ENCODE measurements at places on chromosomes 1 and 21. TPM values are rescaled to one million over a fixed set of nuclear protein-coding genes. Genes with fewer than 3 reads are reported as not detected.

GRCh38 chr1:182834326-182834725 lies 4.8 kb upstream of the DHX9 start:
- DNase-seq: no peak

DNA sequence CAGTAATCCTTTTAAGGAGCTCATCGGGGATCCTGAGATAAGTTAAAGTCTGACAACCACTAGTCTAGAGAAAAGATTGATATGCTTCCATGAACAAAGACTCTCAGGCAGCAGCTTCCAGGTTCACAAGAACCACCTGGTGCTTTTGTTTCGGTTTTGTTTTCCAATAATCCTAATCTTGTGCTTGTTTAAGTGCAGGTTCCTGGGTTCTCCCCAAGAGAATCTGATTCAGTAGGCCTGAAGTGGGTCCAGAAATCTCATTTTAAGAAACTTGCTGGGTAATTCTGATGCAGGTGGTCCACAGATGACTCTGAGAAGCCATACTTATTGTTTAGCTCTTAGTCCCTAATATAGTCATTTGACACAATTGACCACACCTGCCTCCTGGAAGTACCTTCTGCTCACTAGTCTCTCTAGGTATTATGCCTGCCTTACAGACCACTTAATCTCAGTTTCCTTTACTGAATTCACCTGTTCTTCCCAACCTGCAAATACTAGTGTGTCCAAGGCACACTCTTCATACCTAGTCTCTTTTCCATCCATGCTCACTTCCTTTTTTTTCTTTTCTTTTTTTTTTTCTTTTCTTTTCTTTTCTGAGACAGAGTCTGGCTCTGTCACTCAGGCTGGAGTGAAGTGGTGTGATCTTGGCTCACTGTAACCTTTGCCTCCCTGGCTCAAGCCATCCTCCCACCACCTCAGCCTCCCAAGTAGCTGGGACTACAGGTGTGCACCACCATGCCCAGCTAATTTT lies 20.5 kb upstream of the FRRS1 start:
- no peak for DNase-seq

DNA sequence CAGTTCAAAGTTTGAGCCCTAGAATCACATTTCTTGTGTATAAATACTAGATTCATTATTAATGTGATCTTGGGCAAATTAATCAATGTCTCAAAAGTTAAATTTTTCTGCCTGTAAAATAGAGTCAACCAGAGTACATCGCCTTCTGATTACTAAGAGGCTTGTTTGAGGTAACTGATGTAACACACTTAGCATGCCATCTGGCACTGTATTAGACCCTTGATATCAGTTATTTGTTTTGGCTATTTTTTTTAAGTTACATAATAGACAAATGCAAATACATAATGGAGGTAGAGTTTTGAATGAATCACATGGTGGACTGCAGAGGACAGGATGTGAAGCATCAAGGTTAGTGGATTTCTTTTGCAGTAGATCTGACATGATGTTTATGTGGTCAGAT lies 298.4 kb downstream of the ADGRL2 start:
- no peak for DNase-seq

DNA sequence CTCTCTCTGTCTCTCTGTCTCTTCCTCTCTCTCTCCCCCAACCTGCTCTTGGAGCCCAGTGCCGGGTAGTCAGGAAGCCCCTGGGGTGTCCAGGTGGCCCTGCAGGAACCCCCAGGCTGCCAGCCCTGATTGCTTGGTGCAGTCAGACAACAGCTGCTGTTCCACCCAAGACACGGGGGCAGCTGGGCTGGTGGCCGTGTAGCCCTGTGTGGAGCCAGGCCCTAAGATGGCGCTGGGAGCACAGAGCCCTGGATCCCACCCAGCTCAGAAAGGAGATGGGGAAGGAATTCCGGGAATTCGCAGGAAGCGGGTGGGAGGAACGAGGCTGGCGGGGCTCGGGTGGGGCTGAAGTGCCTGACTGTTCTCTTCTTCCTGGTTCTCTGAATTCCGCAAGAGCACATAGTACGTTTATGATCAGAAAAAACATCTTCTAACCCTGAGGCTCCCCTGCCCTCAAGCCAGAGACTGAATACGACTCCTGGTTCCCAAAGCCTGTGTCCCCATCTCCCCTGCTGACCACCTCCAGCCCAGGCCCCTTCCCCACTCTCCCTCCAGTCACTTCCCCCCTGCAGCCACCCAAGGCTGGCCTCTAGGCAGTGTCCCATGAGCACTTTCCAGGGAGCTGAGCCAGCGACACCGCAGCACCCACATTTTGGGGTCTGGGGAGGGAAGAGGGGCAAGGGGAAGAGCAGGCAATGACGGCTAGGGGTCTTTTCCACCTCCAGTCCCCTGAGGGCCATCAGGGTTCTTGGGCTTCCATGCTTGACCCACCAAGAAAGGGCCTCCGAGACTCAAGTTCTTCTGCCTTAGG lies 55.0 kb downstream of the WNT9A start:
- DNase-seq: no peak

- DNase-seq: no peak
Observed at GRCh38 chr1:212463565-212464285, 31.0 kb downstream of the NENF start.

GRCh38 chr21:39141502-39141901 lies 41.7 kb downstream of the PSMG1 start:
- DNase-seq: no peak

DNA sequence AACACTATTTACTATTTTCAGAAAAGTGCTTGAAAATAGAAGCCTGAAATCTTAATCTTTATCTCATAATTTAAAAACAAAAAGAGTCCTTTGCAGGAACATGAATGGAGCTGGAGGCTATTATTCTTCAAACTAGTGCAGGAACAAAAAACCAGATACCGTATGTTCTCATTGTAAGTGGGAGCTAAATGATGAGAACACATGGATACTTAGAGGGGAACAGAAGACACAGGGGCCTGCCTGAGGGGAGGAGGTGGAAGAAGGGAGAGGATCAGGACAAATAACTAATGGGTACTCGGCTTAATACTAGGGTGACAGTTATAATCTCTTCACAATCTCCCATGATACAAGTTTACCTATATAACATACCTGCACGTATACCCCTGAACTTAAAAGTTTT lies 176.3 kb downstream of the SDCCAG8 start:
- DNase-seq: no peak

GRCh38 chr1:205481218-205481617 lies 23.3 kb upstream of the CDK18 start:
- DNase-seq: no peak

DNA sequence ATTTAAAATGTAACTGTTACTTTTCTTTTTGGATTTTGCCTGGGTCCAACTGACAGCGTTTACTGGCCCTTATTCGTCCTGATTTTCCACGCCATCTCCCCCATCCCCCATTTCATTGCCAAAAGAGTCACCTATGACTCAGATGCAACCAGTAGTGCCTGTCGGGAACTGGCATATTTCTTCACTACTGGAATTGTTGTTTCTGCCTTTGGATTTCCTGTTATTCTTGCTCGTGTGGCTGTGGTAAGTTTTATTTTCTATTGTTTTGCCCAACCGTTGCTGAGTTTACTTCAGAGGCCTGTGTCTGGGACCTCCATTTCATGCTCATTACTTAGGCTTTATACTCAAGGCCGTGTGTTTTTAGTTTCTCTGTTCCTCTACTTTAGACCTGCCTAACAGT lies 9.3 kb downstream of the LEPR start:
- no peak for DNase-seq

GRCh38 chr1:20410503-20410902 lies 75.5 kb downstream of the CAMK2N1 start:
- DNase-seq: peak; percentile 46

The PKP1 gene
- total RNA-seq: under 0.01 TPM
